ENCODE measurements at places on chromosomes 4 and X.

DNA sequence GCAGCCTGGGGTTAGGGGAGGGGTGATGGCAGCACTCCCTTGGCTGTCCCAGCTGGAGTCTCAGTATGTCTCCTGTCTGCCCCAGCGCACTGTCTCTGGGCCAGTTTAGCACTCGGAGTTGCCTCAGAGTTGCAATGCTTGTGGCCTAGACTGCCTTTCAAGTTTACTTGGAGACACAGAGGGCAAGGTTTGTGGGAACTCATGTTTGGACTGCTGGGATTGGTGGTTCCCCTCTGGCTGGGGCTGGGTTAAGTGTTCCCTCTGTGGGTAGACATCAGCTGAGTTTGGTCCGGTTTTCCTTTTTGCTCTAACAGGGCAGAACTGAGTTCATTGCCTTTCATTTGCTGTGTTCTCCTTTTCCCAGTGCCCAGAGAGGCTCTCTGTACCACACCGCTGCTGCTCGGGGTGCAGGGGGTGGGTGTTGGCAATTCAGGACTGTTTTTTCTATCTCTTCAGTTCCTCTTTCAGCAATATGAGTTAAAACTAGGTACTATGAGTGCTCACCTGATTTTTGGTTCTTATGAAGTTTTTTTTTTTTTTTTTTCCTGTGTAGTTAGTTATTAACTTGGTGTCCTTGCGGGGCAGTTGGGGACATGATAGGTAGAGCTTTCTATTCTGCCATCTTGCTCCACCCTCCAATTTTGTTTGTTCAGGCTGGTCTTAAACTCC is 17.2 kb downstream of the RAB33B start:
- DNase-seq = no peak

GRCh38 chrX:49959602-49960001 is 37.2 kb downstream of the CLCN5 start:
- DNase-seq = no peak

DNA sequence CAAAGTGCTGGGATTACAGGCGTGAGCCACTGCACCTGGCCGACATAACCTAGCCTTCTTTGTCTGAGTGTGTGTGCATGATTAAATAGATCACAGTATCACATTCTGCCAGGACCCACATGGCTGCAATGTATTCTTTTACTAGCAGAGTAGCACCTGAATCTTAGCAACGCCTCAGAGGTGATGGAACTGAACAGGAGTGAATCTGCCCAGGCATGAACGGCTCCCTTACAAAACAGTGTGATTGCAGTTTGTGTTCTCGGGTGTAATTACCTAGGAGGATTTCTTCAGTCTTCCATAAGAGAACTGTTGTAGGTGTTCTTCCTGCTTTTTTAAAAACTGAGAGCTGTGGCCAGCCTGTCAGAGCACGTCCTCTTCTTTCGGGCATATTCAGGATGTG is 122.7 kb upstream of the STS start:
- DNase-seq = no peak

DNA sequence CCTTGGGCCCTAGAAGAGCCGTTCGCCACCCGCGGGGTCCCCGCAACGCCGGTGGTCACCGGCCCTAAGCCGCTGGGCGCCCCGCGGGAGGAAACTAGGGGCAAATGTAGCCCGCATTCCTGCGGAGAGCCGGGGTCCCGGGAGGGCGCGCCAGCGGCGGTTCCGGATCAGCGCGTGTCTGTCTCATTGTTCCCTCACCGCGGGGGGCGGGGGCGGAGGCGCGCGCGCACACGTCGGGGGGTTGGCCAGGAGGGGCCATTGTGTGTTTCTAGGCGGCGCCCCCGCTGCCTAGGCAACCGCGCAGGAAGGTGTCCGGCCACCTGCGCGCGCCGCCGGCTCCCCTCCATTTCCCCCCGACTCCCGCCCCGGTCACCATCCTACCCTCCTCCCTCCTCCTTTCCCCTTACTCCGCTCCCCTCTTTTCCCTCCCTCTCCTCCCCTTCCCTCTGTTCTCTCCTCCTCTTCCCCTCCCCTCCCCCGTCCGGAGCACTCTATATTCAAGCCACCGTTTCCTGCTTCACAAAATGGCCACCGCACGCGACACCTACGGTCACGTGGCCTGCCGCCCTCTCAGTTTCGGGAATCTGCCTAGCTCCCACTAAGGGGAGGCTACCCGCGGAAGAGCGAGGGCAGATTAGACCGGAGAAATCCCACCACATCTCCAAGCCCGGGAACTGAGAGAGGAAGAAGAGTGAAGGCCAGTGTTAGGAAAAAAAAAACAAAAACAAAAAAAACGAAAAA is 789 bp upstream of the DDX3X start:
- peak; percentile 88 for DNase-seq

- no peak for DNase-seq
Observed at GRCh38 chrX:68919707-68920106, 90.9 kb downstream of the EFNB1 start.

DNA sequence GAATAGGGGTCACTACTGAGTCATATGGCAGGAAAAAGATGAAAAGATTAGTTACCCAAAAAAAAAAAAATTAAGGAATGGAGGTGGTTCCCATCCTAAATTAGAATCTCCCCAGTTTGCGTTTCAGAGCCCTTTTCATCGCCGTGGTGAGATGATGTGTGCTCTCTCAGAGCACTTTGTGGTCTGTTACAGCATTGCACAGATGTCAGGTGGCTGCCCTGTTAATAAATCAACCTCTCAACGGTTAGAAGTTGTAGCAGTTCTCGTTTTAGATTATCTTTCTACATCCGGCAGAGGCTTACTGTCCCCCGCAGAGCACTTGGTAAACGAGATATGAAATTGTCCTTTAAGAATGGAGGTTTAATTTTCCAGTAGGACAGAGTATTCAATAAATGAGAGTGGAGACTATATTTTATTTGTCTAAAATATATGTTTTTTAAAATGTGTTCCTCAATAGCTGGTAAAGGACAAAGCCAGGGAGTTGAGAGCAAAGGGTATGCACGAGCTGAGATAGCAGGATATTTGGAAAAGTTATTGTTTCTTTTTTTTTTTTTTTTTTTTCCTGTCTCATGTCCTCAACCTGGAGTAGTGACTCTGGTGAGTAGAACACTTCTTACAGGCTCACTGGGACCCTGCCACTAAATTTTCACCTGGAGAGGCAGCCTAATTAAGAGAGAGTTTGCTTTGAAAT is 26.9 kb downstream of the AFF1 start:
- DNase-seq = no peak

- no peak for DNase-seq
Observed at GRCh38 chr4:168859888-168860694, 150.0 kb downstream of the CBR4 start.

GRCh38 chrX:139647597-139647996 is 60.4 kb downstream of the MCF2 start:
- DNase-seq = no peak

DNA sequence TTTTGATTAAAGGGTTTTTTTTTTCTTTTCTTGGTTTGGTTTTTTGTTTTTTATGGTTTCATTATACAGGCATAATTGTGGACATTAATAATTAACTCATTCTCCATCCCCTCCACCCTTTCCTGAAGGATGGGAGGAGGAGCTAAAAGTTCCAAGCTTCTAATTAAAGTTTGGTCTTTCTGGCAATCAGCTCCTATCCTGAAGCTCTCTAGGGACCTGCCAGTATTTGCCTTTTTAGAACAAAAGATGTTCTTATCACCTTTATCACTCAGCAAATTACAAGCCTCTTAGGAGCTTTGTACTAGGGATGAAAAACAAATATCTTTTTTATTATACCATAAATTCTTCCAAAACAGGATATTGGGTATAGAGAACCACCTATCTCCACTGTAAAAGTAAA is 589.8 kb downstream of the PDHA2 start:
- no peak for DNase-seq

GRCh38 chrX:82218361-82218760 is 1016.5 kb downstream of the SH3BGRL start:
- peak; percentile 23 for DNase-seq

DNA sequence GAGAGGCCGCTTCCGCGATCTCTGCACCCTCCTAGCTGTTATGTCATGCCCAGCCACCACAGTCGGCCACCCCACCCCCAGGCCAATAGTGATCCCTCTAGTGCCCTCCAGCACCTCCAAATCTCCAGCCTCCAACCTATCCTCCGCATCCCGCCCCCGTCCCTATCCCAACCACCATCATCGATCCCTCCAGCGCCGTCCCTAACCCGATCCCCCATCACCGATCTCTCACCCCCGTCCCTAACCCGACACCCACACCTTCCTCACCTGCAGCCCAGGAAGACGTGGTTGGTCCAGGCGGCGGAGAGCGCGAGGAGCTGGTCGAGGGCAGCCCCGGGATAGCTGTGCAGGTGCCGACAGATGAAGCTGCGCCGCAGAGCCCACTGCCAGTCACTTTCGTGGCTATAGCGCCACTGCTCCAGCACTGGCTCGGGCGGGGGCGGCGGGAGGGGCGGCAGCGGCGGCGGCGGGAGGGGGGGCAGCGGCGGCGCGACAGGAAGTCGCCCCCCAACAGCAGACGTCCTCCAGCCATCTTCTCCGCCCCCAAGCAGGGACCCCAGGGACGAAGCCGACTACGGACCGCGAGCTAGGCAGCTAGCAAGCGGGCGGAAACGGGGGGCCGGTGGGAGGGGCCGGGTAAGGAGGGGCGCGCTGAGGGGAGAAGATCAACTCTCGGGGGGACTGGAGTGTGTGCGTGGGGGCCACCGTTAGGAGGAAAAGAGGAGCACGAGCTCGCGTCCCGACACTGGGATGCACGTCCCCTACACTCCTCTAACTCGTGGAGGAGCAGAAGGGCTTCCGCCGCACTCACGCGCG is 552 bp downstream of the NKRF start:
- peak; percentile 57 for DNase-seq

DNA sequence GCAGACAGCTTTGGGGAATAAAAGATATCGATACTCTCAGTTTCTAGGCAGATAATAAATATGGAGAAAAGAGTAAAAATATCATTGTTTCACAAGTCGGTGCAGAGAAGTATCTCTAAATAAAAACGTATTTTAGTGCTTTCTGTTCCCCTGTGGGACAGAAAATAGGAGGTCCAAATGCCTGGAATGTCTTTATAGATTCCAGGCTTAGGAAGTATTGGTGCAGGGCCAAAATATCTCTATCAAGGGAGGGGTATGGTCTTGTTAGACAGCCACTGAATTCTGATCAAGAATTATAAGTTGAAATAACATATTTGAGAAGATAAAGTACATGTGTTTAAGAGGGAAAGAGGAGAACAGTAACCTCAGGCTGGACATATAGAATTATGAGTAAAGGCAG is 596.4 kb downstream of the PCDH18 start:
- DNase-seq = no peak

DNA sequence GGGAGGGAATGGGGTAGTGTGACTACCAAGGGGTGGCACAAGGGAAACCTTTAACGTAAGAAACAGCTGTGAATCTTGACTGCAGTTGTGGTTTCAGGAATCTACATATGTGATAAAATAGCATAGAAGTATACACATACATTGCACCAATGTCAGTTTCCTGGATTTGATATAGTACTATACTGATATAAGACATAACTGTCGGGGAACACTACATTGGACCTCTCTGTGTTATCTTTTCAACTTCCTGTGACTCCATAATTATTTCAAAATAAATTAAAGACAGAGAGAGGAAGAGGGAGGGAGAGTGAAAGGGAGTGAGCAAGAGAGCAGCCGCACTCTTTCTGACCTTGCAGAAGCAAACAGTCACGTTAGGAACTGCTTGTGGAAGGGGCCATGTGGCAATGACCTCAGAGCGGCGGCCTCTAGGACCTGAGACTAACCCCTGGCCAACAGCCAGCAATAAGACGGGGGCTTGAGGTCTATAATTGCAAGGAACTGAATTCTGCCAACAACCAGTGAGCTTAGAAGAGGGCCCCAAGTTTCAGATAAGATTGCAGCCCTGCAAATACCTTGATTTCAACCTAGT is 47.4 kb downstream of the NALF2 start:
- no peak for DNase-seq

All from CD4-positive, alpha-beta T cell treated with Interleukin-21 for 1 hour (primary cell).